Activated T-cell treated with anti-CD3 and anti-CD28 coated beads, Interleukin-2, amount 50 U/mL, for 72 hours (primary cell): ENCODE measurements at places on chromosomes 6 and 20. TPM values are rescaled to one million over a fixed set of nuclear protein-coding genes. Genes with fewer than 3 reads are reported as not detected.

DNA sequence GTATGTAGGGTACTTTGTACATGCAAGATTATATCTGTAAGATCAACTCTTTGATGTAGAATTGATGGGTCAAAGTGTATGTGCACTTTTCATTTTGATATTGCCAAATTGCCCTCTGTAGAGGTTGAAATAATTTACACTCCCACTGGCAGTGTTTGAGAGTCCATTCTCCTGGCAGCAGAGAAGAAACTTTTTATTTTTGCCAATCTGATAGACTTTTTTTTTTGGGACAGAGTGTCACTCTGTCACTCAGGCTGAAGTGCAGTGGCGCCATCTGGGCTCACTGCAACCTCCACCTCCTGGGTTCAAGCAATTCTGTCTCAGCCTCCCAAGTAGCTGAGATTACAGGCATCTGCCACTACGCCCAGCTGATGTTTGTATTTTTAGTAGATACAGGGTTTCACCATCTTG is 199.2 kb downstream of the ZFAND3 start:
- peaks cover 1% of the 10 kb centered on the region for H3K36me3 ChIP-seq
- H3K27ac ChIP-seq: no peak overlapping the region
- no peaks in the 10 kb centered on the region for H3K27me3 ChIP-seq
- no peak for DNase-seq
- no peak overlapping the region for H3K4me3 ChIP-seq

Gene BMP5
- total RNA-seq: not detected

Gene LAMA2
- not detected for total RNA-seq

- H3K27me3 ChIP-seq: no peaks in the 10 kb centered on the region
- no peak overlapping the region for H3K27ac ChIP-seq
- H3K36me3 ChIP-seq: peaks cover 8% of the 10 kb centered on the region
- no peak for DNase-seq
- no peak overlapping the region for H3K4me3 ChIP-seq
Measured at GRCh38 chr20:5197847-5198650, 71.2 kb downstream of the CDS2 start.

GRCh38 chr6:85287654-85288053 is 162.2 kb upstream of the NT5E start:
- H3K36me3 ChIP-seq: no peaks in the 10 kb centered on the region
- no peaks in the 10 kb centered on the region for H3K27me3 ChIP-seq
- H3K4me1 ChIP-seq: no peaks in the 10 kb centered on the region
- no peak overlapping the region for H3K27ac ChIP-seq

- H3K4me1 ChIP-seq: no peaks in the 10 kb centered on the region
- H3K27ac ChIP-seq: no peak overlapping the region
- H3K4me3 ChIP-seq: no peak overlapping the region
- no peak for DNase-seq
- H3K36me3 ChIP-seq: peaks cover 2% of the 10 kb centered on the region
Measured at GRCh38 chr6:158095031-158095430, 73.0 kb downstream of the SERAC1 start.

Gene MAP7
- 1.3 TPM for total RNA-seq
